ENCODE measurements at places on chromosomes 16 and 17.

- no peak for DNase-seq
Observed at GRCh38 chr16:4481526-4481925, 5.3 kb downstream of the HMOX2 start.

- no peak for DNase-seq
Observed at GRCh38 chr17:21395764-21396163, 19.6 kb downstream of the KCNJ12 start.

DNA sequence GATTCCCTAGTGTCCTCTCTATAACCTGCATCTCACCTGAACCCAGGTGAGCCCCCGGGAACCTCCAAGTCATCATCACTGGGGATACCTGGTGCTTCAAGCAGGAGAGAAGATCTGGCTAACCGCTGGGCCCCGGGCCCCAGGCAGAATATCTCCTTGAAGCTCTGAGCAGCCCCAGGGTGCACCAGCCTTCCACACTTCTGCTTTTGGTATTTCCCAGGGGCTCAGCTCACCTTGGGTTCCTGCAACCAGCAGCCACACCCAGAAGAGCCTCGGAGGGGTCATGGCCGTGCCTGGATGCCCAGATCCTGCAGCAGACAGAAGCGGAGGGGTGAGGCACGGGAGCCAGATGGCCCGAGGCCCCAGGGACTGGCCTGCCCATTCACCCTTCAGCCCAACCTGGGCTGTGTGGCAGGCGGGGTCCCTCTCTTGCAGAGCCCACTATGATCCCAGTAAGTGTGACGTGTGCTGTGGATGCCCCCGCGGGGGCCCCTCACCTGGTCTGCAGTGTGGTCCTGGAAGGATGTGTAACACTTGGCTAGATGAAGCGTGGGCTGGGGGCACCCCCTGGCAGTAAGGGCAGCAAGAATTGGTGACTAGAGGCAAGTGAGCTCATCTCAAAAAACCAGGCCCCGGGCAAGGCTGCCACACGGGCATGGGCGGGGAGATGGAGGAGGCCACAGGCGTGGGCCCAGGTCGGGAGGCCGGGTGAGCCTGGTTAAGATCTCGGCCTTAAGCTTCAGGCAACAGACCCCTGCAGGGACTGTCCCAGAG, 2.6 kb downstream of the LGALS3BP start:
- DNase-seq: no peak

- DNase-seq: no peak
Observed at GRCh38 chr17:39611401-39612112, 3.8 kb upstream of the NEUROD2 start.

GRCh38 chr16:61296305-61296704, 739.9 kb downstream of the CDH8 start:
- DNase-seq: no peak

DNA sequence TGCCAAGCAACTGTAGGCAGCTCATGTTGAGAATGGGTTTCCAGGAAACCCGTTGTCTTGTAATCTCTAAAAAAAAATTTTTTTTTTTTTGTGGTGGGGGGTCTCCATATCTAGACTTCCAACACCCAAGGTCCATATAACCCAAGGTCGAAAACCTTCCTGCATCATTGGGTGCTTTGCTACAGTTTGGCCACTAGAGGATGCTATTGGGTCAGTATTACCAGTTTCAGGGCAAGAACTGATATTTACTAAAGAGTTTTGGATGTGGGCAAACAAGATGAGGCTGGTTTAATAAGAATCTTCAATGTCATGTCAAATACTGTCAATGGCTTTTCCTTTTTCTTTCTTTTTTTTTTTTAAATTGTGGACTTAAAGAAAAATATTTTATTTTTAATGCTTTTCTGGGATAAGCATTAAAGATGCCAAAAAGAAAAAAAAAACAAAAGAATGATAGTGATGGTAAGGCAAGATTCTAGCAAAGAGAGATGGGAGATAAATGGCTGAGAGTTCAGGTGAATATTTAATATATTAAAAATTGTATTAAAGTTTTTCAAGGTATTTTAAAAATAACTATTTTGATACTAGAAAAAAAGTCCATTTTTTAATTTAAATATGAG, 62.2 kb downstream of the DHRS7C start:
- DNase-seq: no peak

DNA sequence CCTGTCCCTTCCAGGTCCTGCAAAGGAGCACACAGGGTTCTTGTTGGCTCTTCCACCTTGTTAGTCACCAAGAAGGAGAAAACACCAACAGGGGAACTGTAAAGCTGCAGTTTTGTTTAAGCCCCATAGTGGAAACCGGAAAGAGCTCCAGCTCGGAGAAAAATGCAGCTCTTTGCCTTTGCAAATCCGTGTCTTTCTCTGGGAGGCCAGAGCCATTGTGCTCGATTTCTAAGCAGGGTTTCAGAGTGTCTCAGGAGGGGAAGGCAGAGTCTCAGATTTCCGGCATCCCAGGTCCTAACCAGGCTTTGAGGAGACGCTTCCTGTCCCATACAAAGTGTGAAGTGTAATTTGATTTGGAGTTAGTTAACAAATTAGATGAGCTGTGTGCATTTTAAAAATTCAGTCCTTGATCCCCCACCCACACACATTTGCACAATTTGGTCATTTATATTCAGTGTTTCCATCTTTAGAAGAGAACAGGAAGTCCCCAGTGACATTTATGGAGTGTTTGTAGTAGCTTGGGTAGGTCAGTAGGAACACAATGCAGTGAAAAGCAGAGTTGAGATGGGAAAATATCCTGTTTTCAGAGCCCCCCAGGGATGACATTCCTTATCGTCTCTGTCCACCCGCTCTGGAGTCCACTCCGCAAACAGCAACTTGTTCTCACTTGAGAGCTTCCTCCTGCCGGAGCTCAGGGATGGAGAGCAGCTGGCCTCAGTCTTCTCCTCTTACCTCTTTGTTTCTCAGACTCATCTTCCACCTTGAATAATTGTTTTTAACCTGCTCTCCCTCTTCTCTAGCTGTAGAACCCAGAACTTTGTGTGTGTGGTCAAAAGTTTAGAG, 331.9 kb downstream of the SEC14L1 start:
- no peak for DNase-seq

DNA sequence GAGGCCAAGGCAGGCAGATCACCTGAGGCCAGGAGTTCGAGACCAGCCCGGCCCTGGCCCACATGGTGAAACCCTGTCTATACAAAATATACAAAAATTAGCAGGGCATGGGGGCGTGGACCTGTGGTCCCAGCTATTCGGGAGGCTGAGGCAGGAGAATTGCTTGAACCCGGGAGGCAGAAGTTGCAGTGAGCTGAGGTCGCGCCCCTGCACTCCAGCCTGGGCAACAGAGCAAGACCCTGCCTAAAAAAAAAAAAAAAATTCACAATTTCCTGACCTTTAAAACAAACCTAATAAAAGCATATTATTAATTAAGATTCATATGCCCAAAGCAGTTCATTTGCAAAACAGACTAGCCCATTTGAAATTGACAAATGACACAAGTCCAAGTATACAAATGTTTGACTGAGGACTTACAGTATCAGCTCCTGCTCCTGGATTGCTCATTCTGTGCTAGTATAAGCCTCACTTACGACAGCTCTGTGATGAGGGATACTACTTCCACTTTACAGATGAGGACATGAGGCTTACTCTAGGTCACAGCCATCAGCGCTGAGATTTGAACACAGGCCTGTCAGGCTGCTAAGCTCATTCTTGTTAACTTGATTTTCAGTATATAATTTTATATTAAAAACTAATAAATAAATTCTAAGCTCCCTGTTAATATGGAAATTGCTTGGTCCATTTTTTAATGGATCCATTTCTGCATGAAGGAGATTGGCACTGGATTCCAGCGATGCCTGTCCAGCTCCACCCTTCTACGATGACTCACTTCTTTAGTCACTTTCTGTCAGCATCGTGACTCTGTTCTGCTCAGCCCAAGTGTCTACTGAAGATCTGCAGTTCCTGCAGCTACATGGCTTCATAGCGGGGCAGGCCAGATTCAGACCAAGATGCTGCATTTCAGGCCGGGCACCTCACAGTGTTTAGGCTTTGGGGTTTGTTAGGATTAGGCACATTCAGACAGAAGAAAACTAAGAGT, 88.2 kb downstream of the WDR59 start:
- DNase-seq: no peak

DNA sequence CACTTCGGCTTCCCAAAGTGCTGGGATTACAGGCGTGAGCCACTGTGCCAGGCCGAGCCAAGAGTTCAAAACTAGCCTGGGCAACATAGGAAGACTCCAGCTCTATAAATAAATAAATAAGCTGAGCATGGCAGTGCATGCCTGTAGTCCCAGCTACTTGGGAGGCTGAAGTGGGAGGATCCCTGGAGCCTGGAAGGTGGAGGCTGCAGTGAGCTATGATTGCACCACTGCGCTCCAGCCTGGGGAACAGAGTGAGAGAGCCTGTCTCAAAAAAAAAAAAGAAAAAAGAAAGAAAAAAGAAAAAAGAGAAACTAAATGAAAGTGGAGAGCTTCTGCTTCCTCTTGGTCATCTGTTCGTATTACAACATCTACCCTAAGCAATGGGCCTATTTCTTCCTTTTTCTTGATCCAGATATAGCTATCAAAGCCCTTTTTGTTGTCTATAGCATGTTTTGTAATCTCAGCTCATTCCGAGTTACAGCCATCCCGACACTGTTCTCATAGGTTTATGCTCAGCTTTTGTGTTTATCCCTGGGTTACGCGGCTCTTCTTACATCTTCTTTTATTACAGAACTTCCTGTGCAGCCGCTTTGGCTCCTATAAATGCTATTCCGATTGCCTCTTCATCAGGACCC, 14.1 kb upstream of the MAPK3 start:
- no peak for DNase-seq

DNA sequence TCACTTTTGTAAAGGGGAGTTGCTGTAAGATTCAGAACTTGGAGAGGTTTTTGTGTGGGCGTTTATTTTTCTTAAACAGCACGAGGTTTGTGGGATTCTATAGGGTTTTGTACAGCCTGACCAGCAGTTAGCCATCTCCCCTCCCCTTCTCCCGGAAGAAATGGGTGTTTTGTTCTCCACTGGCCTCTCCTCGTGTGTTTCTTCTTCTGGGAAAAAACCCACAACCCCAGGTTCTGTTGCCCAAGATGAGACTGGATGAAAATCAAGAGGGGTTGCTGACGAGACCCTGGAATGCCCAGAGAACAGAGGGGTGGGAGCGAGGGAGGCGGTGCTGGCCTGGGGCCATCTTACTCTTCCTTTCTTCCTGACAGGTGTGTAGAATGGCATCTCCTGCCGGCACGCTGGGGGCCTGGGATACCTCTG, 186.1 kb downstream of the MSI2 start:
- DNase-seq: no peak

GRCh38 chr17:41559548-41559947, 12.3 kb downstream of the KRT9 start:
- no peak for DNase-seq

DNA sequence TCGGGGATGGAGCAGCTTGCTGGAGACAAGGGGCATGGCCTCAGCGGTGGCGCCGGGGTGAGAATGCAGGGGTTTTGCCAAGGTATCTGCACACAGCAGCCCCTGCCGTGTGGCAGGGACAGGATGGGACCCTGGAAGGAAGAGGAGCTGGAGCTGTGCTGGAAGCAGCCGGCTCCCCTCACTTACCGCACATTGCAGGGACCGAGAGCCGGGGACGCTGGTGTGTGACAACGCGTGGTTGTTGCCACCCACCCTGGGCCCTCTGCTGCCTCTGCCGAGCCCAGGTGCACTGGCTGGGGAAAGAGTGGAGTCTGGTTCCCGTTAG, 3.0 kb downstream of the NUBP2 start:
- DNase-seq: no peak

- DNase-seq: no peak
Observed at GRCh38 chr17:58245428-58246103, 7.2 kb downstream of the LPO start.

GRCh38 chr16:4913774-4914525, 23.0 kb downstream of the PPL start:
- no peak for DNase-seq

DNA sequence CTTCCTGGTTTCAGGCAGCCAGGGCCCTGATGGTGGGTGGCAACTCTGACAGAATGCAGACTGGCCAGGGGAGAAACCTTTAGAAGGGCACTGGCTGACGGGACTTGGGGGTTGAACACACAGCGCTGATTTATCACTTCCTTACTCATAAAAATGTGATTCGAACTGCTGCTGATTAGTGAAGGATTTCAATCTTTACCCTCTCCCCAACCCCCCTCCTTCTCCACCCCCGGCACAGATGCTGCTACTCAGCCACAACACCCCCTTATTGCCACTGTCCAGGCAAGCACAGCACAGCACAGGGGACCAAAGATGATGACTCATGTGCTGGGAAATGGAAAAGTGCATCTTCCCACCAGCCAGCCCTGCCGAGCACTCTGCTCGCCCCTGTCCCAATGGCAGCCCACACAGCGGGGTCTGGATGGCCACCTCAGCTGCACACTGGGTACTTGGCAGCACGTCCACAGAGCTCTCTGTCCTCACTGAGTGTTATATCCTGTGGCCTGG, 70.1 kb downstream of the SMG6 start:
- no peak for DNase-seq

DNA sequence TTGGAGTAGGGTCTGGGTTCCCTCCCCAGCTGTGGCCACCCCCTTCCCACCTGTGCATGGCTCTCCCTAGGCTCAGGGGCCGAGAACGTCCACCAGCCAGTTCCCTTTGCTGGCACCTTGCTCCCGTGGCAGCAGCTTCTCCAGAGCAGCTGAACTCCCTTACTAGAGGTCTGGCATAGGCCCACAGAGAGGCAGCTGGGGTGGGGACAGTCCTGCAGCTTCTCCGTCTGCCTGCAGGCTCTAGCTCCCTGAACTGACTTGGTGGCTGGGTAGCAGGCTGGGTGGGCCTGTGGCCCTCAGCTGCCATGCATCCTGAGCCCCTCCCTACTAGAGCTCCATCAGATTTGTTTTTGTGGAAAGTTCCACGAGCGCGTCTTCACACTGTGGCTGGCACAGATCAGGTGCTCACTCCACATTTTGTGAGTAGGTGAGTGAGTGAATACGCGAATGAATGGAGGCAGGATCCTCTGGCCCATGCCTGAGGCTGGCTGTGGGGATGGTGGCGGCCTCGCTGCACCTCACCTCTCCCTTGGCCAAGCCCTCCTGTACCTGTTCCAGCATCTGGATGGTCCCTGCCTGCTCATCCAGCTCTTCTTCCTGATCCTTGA, 51.3 kb downstream of the PIPOX start:
- no peak for DNase-seq

DNA sequence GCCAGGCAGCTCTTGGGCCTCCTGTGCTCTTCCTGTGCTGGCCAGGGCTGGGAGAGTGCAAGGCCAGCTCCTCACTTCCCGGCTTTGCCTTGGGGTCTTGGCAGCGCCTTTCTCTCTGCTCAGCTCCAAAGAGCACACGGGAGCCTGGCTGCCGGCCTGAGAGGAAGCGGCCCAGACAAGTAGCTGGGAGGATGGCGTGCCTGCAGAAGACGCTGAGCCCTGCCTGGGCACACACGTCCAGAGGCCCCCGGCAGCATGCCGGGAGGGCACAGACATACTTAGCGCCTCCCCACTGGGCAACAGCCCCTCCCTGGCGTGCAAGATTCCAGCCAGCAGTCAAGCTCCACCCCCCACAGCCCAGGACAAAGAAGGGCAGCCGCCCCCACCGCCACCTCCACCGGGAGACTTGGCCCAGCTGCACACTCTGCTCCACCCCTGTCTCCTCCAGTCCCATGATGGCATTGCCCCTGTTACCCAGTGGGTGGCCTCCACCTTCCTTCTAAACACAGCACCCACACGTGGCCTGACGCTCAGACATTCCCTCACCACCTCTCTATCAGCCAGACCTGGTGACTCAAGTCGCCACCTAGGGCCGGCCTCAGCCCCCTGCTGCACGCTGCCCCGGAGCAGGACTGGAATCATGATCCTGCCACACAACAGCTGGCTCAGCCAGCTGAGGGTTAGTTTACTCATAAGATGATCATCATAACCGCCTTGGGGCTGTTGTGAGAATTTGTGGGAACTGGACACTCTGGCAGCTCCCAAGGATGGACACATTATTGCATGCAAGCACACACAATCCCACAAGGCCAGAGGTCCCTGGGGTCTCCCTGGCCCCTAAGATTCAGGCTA, 12.4 kb downstream of the SGCA start:
- no peak for DNase-seq

Measured in activated CD8-positive, alpha-beta memory T cell treated with anti-CD3 and anti-CD28 coated beads for 48 hours (primary cell).